ENCODE measurements at places on chromosomes 1 and 21.
A peak's percentile ranks its signal among the peaks of the same experiment; 100 is the strongest.

GRCh38 chr1:18324246-18324645, 156.5 kb upstream of the KLHDC7A start:
- no peak for DNase-seq

- no peak for DNase-seq
Measured at GRCh38 chr1:161777261-161777660, 11.1 kb downstream of the ATF6 start.

- DNase-seq, result no peak
Measured at GRCh38 chr1:42552636-42553035, 89.5 kb downstream of the CCDC30 start.

DNA sequence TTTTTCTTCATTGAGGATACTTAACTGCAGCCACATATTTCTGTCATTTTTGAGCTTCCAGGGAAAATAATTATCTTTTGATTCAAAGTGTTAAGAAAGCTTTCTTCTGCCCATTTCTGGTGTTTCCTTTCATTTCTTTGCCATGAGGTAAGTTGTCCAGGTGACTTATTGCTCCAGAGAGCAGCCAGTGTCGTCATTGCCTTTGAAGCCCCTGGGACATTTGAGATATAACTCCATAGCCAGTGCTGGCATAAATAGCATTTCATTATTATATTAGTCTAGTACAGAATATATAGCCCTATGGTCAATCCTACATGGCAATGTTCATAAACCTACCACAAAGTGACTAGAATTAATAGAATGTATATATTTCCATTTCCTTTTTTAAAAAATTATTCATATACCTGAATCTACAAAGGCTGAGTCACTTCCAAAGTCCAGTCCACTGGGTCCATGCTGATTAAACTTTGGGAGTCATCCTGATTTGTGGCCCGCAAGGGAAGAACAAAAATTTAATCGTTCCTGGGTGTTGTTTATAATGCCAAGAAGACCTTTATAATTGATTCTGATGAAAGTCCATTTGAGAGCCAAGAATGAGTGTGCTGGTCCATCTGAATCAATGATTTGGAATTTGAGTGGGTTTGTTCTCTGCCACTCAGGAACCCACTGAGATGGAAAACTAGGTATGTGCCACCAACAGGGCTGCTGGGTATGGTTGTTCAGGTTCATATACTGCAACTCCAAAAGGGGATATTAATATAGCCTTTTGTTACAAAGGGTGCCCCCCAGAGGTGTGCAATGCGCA, 221.8 kb upstream of the PLXNA2 start:
- DNase-seq, result no peak

GRCh38 chr1:22018583-22019559, 17.4 kb downstream of the CELA3A start:
- DNase-seq, result no peak

DNA sequence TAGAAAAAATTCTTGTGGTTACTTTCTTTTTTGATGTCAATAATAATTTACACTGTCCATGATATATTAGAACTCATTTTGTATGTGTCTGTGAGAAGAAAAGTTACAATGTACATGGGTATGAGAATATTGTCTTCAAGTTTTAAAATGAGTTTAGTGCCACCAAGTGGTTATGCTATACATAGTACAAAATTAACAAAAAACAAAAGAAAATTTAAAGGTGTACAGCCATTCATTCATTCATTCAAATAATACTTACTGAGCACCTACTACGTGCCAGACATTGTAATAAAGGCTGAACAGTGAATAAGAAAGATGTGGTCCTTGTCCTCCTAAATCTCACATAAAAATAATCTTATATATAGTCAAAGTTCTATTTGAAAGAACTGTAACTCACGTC, 27.7 kb downstream of the UCHL5 start:
- DNase-seq, result no peak

GRCh38 chr1:181767001-181767708, 283.8 kb downstream of the CACNA1E start:
- no peak for DNase-seq

DNA sequence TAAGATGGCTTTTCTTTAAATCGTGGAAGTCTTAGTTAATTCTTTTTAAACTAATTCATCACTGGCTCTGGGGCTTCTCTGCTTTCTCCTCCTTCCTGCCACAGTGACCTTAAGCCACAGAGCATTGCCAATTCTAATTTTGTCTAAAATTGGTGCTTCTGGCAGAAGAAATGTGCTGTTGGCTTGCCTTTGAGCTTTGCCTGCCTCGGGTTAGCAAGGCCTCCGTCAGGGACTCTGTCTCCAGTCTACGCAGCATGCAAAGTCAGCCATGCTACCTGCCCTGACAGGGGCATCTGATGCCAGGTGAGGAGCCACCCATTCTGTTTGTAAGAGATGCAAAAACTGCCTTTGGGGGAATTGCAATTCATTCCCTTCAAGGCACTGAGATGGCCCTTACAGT, 25.2 kb downstream of the CLDN14 start:
- DNase-seq, result no peak

GRCh38 chr21:45698493-45699184, 55.1 kb downstream of the PCBP3 start:
- peak; percentile 63 for DNase-seq

GRCh38 chr1:10456661-10457060, 6.8 kb downstream of the CORT start:
- no peak for DNase-seq

- DNase-seq, result no peak
Measured at GRCh38 chr1:201565024-201565730, 26.2 kb downstream of the NAV1 start.

- DNase-seq, result no peak
Measured at GRCh38 chr1:149942207-149942606, 5.5 kb upstream of the MTMR11 start.

DNA sequence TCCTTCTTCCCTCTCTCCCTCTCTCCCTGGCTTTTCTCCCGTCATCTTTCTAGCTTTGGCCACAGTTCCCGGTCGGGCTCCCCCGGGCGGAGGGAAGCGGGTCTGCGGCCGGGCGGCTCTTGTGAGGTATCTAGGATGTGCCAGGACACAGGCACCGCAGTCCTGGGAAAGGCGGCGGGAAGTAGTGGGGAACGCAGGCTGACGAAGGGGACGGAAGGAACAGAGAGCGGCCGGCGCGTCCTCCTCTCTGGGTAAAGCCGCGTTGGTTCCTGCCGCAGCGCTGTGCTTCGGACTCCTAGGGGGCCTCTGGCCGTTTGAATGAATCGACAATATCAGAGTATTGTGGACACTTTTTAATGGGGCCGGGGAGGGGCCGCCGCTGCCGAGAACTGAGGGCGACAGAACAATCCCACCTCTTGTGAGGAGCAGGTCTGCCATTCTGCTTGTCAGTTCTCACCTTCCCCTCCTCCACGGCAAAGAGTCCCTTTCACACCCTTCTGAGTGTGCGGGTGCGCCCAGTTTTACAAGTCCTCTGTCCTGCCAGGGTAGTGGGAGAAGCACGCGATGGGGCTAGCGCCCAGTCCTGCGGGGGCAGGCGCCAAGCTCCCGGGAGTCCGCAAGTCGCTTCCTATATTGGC, 1.2 kb upstream of the LHX9 start:
- no peak for DNase-seq

DNA sequence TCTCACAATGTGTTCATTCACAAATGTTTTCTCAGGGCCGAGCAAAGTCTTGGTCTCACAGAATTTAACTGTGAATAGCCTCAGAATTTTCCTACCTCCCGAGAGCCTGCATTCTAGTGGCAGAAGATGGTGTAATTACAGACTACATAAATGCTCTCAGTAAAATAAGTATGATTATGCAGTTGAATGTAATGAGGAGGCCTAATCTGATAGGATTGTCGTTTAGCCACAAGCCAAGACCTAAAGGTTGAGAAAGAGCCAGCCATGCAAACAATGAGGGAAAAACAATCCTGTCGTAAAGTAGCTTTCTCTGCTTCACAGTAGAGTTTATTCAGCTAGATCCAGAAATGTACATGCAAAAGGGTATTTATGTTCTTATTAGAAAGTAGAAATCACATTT, 607.8 kb upstream of the B3GALT2 start:
- DNase-seq, result no peak

DNA sequence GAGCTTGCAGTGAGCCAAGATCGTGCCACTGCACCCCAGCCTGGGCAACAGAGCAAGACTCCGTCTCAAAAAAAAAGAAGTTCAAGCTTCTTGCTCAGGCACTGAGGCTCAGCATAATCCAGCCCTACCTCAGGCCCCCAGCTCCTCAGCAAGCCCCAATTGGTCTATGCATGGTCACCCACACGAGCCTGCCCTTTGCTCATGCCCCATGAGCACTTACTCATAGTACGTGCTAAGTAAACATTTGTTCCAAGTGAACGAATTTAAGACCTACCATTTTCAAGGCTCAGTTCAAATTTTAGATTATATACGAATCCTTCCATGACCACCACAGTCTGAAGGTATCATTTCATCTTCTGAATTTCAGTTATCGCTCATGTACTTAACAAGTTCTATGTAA, 4.3 kb downstream of the PDZK1 start:
- DNase-seq, result no peak

GRCh38 chr1:14929547-14930246, 223.8 kb upstream of the TMEM51 start:
- peak; percentile 92 for DNase-seq

DNA sequence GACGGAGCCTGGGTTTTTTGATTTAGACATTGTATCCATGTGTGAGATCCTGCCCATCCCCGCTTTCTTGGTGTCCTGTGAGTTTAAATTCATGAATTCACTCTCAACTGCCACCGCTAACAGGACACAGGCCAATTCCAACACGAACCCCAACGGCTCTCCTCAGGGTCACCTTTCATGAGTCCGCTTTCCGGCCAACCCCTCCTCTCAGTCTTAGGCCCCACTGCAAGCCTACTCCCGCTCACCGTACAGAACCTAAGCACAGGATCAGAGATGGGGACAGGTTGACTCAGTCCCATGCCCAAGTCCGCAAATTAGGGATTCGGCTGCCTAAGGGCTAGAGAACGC, 238 bp upstream of the SCP2 start:
- DNase-seq, result no peak

- no peak for DNase-seq
Measured at GRCh38 chr1:145997016-145997717, 788 bp upstream of the TXNIP start.

DNA sequence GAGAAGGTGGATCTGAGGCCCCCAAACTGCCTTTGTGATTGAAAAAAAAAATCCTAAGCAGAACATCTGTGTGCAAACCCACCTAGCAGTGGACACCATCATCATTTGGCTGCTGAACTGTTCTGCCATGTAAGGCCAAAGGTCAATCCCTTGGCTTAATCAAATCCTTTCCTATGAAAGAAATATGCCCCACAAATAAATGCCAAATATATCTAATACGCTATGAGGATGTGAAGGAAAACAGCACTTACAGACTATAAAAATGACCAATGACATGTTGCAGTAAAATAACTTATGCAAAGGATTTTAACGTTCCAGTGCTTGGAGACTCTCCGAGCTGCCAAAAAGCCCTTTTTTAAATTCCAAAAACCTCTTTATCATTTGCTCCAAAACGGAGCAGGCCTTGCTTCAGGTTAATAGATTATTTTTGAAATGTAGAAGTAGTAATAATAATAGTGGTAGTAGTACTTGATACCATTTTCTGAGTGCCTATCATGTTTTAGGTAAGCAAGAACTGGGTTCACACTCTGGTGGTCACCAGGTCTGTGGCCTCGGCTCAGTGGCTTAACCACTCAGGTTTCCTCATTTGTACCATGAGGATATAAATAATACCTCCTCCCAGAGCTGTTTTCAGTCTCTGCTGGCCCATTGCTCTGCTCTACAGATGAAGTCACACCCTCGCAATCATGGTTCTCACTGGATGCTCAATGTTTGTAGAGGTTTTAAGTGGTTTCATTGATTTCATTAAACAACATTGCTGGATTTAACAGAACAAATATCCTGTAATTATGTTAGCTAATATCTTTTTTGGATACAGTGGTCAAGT, 47.9 kb upstream of the EDEM3 start:
- DNase-seq, result no peak

GRCh38 chr1:109370712-109371340, 26.9 kb downstream of the SORT1 start:
- DNase-seq, result peak; percentile 65

DNA sequence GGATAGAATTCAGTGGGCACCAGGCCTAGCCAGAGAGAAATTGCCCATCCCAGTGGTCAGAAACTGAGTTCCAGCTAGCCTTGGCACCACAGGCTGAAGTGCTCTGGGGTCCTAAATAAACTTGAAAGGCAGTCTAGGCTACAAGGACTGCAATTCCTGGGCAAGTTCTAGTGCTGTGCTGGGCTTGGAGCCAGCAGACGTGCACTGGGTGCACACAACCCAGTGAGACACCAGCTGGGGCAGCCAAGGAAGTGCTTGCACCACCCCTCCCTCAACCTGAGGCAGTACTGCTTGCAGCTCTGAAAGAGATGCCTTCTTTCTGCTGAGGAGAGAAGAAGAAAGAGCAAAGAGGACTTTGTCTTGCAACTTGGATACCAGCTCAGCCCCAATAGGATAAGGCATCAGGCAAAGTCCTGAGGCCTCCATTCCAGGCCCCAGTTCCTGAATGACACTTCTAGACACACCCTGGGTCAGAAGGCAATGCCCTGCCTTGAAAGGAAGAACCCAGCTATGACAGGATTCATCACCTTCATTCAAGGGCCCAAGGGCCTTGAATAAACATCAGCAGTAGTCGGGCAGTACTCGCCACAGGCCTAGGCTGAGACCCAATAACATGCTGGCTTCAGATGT, 55.1 kb downstream of the OVGP1 start:
- DNase-seq, result no peak

- DNase-seq, result peak; percentile 46
Measured at GRCh38 chr21:45330075-45330781, 42.5 kb upstream of the POFUT2 start.

Data from BJ (cell line).